ENCODE measurements at places on chromosomes 11 and 22.

- DNase-seq = peak; percentile 76
Observed at GRCh38 chr11:77821349-77821851, 456 bp downstream of the AAMDC start.

DNA sequence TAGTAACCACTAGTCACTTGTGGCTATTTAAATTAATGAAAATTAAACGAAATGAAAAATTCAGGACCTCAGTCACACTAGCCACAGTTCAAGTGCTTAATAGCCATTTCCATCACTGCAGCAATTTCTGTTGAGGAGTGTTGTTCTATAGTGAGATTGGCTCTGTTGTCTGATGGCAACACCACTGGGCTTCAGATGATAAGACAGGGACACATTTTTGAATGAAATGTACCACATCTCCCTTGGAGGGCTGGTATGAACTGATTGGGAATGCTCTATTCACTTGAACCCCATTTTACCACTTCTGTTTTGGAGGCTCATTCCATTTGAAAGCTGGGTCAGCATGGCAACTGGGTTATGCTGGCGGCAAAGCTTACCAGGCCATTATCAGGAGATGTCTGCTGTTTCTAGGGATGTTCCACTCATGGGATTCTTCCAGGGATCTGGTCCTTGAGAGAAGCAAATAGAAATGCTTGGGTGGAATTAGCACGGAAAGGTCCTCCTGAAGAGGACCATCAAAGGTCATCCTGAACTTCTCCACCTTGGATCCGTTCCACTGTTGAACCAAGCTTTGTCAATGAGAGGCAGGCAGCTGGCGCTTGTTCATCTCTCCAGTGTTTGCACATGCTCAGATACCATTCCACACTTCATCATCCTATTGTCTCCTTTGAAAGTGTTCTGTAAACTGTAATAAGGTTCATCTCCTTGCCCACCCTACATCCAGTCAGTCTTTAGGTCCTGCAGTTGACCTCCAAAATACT lies 7.6 kb downstream of the AMOTL1 start:
- DNase-seq = peak; percentile 95

- DNase-seq = no peak
Observed at GRCh38 chr11:77217156-77217555, 84.3 kb downstream of the GDPD4 start.

- no peak for DNase-seq
Observed at GRCh38 chr22:46842606-46843005, 80.2 kb downstream of the TBC1D22A start.

GRCh38 chr11:88064097-88064705 lies 111.0 kb downstream of the RAB38 start:
- DNase-seq = no peak

- DNase-seq = no peak
Observed at GRCh38 chr11:59918480-59918879, 19.8 kb upstream of the OOSP1 start.

GRCh38 chr22:33723915-33724314 lies 196.4 kb downstream of the LARGE1 start:
- DNase-seq = no peak

GRCh38 chr11:129814244-129815014 lies 1.2 kb upstream of the TMEM45B start:
- peak; percentile 61 for DNase-seq

DNA sequence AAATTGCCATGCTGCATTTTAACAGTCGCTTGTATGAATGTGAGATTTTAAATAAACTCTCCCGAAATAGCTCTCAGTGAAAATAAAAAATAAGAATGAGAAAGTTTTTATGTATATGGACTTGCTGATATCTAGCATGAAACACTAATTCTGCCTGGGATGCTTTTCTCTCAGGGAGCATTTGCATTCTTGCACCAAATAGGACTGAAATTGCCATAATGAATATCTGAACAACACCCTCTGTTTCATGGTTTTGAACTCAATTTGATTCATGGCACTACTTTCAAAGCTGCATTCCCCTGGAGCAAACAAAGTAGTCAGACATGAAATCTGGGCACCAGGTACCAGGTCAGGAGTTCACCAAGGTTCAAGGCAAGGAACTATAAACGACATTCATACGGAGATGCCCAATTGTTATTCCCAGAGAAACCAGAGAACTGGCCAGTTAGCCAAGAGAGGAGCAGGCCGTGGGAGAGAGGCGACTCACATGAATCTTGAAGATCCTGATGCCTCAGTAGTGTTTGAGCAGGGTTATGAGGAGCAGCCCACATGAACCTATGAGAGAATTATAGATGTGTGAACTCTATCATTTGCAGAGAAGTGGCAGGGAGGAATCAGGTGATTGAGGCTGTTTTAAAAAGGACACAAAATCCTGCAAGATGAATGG lies 270.6 kb upstream of the ZC3H12C start:
- no peak for DNase-seq

DNA sequence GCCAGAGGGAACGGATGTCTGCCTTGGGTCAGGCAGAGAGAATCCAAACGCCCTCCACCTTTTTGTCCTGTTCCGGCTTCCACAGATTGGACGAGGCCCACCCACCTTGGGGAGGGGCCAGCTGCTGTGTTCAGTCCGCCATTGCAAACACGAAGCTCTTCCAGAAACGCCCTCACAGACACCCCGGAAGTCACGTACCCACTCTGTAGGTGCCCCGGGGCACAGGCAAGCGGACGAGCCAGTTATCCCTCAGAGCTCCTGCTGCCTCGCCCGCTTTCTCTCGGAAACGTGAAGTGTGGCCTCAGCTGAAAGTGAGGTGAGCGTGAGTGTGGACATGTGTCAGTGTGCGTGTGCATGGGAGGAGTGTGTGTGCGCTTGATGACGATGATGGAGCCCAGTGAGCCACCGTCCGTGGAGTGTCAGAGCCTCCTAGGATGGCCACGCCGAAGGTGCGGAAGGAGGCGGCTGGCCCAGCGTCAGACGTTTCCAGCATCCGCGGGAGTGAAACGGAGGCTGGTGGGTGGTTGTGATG lies 869.2 kb downstream of the TBC1D22A start:
- DNase-seq = peak; percentile 95

Measured in DMS53 (cell line).